Heart left ventricle (tissue), 16 donors: ENCODE measurements at places on chromosomes 7 and 10. TPM values are rescaled to one million over a fixed set of nuclear protein-coding genes. Genes with fewer than 3 reads are reported as not detected.

GBF1 gene
- polyA plus RNA-seq: 46.3 TPM

CNNM1 gene
- polyA plus RNA-seq: not detected

FZD8 gene
- 8.0 TPM for polyA plus RNA-seq

ETV1 gene
- 9.6 TPM for polyA plus RNA-seq

TMEM229A gene
- polyA plus RNA-seq: not detected

SGMS1 gene
- 29.1 TPM for polyA plus RNA-seq

TEX47 gene
- polyA plus RNA-seq: not detected

ZNF727 gene
- polyA plus RNA-seq: not detected

MAP3K8 gene
- polyA plus RNA-seq: 3.6 TPM

NXPH1 gene
- not detected for polyA plus RNA-seq

GRCh38 chr10:129689671-129690071, 222.6 kb downstream of the MGMT start:
- no peak for DNase-seq

GRCh38 chr10:14408139-14408538, 77.4 kb upstream of the FRMD4A start:
- no peak for DNase-seq

DNA sequence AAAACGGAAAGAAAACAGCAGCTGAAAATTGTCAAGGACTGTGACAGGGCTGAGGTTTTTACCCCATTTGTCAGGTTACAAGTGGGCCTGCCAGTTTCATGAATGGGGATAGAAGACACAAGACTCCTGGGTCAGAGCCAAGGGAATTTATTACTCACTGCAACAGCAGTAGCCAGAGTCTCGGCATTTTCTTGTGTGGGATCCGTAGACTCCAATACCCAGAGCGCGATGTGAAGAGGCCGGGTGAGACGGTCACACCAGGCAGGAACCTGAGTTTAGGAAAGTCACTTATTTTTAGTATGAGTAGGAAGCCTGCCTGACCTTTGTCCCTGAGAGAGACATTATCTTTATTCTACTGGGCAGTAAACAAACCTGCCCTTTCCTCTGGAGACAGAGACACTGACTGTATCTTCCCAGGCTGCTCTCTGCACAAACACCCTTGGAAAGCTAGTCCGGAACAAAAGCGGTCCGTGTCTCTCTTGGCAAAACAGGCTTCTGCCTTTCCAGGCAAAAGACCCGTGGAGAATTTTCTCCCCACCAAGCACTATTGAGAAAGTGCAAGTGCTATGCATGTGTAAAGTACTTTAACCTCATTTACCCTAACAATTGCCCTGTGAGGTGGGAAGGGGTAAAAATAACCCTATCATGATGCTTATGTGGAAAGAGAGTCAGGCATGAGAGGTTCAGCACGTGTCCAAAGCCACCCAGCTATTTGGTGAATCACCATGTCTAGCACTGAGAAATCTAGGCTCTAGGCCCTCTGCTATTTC, 58.4 kb downstream of the JCAD start:
- DNase-seq: no peak

DNA sequence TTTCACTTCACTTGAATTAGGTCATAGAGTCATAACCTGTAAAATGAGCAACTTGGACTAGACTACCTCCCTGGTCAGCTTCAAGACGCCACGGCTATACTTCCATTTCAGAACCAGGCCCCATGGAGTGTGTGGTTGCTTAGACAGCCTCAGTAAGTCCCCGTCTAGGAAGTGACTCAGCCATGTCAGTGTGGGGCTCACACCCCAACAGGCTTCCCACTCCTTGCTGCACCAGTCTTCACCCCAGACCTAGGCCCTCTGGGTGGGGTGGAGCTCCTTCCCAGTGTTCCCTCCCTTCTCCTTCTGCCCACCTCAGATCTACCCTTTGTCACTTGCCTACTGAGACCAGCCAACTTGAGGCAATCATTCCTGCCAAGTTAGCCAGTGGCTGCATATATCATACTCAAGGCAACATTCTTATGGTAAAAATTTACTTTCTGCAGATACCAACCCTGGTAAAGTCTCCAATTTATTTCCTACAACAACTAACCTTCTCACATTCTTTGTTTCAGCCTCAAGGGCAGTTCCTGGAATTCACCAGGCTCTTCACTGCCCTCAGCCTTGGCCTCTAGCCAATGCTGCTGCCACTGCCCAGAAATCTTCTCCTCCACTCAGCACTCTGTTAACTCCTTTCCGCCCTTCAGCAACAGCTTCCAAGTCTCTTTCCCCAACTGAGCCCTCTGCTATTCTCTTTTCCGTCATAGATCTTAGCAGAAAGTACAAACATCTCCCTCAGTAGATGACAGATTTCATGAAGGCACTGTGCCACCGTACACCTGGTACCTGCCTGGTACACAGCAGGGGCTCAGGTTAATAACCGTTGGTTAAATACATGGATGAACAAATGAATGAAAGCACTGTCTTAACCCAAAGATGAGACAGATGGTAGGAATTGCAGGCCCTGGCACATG, 31.3 kb upstream of the ZNRF2 start:
- peak; percentile 74 for DNase-seq

DNA sequence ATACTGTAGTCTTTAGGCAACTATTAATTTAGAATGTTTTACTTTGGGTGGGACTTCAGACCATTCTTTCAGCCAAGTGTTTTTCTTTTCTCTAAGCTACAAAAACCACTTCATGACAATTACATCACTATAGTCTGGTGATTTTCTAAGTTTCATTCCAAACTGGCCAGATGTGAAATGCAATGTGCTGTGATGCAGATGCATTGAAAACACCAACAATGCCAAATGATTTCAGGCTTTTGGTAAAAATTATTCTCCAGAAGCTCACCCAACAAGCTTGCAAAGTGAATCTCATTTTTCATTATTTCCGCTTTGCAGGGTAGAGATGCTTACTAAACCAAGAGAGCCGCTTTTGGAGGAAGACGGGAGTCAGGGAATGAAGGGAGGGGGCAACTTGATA, 118.4 kb upstream of the ANK3 start:
- no peak for DNase-seq

- no peak for DNase-seq
These were observed 62.2 kb upstream of the ECHDC3 start for GRCh38 chr10:11679946-11680345.

DNA sequence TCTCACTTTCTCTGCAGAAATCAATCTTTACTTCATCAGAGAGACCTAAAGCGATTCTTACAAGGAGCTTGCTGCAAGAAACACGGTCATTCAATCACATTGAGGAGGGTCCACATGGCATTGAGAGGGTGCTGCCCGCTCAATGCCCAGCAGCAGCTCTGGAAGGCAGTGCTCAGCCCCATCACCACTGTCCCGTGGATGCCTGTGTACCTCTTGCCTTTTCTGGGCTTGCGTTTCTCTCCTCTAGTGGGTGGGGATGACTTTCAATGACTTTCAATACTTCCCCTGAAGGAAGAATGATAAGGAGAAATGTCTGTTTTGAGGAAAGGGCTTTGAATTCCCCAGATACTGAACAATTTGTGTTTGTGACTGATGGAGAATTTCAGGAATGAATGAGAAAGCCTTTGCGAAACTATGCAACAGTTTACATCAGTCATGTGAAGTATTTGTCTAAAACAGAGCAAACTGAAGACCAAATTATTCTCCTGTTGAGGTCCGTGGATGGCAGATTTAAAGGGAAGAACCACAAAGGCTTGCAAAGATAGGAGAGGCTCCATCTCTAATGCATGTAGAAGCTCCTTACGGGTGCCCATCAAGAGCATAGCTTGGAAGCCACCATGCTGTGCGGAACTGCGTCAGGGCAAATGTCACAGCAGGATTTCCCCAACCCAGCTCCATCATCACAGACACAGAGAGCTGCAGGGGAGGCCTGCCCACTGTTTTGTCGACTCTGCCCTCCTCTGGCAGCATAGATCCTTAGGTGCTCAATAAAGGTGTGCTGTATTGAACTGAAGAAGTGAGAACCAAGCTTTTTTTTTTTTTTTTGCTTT, 6.6 kb upstream of the ZNF22 start:
- peak; percentile 22 for DNase-seq

DNA sequence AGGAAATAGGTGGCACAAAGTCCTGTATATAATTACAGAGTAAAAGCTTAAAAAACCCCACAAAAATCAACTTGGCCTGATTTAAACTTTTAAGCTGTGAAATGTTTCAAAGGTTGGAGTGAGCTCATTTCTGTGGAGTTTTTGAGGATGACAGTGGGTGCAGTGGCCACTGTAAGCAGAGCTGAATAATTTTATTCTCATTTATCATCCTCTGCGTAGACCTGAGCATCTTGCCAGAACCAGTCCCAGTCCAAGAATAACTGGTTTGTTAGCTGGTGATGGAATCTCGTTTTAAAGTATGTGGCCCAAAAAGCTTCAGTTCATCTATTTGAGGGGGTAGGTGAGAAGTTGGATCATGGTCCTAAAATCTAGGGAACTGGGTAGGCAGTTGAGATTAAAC, 4.4 kb downstream of the BMPER start:
- no peak for DNase-seq

DNA sequence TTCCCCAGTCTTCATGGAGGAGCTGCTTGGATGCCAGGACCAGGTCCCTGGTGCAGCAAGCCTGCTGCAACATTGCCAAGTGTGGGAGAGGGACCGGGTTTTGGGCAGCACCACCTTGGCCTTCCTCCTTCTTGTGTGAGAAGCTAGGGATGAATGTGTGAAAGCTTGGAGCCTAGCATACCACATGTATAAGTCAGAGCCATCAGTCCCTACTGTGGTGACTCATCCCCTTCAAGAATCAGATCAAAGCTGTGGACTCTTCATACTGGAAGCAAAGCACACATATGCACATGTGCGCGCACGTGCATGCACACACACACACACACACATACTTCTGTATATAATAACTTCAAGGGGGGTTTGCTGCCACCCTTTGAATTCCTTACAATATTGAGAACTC, 527.8 kb downstream of the LRMDA start:
- no peak for DNase-seq

DNA sequence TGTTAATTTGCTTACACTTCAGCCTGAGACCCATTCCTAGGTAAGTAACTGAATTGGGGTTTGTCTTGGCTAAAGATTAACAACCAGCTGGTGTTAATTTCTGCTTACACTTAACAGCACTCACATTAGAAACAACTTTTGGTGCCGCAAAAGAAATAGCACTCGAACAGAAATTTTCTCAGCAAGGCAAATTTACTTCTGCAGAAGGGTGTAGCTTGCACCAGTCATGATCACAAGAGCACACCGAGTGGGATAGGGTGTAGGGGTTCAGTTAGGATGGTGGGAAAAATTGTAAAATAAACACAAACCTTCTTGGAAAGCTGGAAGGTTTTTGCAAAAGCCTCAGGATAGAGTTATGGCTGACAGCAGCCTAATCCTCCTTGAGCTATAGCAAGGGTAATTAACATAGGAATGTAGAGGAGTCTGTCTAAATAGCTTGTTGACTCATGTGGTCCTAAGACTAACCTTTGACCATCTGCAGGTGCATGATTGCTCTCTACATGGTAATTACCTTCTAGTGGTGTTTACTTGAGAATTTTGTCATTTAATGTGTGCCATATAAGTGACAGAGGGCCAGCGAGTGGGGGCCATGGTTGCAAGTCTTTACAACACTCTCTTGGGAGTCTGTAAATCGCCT, 67.8 kb upstream of the CDK13 start:
- no peak for DNase-seq

DNA sequence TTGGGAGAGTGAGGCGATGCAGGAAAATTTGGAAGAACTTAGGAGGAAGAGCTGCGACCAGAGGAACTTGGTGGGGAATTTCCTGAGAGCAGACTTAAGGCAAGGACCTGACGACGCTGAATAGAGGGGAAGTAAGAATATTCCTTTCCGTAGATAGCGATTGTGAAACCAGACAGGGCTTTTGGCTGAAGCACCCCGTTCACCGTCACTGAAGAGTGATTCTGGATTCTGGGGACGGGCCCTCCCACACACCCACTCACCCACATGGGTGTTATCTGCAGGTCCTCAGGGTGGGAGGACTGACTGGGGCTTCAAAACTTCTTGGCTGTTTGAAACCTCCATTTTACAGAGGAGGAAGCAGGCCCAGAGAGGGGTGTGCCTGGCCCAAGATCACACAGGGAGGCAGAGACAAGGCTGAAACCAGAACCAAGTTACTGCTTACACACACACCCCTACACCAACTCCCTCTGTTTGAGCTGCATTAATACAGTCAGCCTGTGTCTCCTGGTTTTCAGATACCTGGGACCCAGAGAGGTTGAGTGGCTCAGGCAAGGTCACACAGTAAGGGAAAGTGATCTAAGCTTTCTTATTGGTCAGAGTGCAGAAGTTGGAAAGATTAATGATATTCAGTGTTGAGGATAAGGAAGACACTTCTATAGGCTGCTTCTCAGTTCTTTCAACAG, 37.2 kb upstream of the CDH23 start:
- DNase-seq: no peak

- no peak for DNase-seq
These were observed 21.6 kb downstream of the SCART1 start for GRCh38 chr10:133475425-133475734.

DNA sequence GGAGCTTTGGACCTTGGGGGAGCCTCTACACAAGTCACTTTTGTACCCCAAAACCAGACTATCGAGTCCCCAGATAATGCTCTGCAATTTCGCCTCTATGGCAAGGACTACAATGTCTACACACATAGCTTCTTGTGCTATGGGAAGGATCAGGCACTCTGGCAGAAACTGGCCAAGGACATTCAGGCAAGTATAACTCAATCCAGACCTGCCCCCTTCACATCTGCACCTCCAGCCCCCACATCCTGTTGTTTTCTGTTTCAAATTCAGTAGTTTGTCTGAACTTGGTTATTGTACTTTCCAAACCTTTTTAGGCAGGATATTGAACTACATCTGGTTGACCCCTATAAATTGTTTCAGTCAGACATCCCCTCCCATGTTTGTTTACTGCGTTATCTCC, 62.4 kb upstream of the CC2D2B start:
- DNase-seq: no peak

GRCh38 chr10:3898821-3899220, 113.8 kb upstream of the KLF6 start:
- no peak for DNase-seq

DNA sequence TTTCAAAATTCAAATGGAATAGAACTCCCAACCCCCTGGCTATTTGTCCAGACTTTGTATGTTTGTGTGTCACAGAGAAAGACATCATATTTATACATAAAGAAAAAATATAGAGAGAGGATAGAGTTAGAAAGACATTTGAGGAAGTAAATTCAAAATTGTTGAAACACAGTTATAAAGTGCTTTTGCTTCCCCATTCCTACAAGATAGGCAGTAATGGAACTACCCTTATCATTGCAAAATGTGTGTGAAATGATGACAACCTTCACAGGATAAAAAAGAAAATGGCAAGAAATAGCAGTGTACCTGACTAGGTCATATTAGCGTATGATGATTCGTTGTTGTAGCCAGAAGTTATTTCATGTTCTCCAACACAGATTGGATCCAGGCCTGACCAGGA, 63.1 kb downstream of the FZD1 start:
- DNase-seq: no peak

GRCh38 chr10:97466755-97467154, 20.8 kb downstream of the ZDHHC16 start:
- DNase-seq: no peak

DNA sequence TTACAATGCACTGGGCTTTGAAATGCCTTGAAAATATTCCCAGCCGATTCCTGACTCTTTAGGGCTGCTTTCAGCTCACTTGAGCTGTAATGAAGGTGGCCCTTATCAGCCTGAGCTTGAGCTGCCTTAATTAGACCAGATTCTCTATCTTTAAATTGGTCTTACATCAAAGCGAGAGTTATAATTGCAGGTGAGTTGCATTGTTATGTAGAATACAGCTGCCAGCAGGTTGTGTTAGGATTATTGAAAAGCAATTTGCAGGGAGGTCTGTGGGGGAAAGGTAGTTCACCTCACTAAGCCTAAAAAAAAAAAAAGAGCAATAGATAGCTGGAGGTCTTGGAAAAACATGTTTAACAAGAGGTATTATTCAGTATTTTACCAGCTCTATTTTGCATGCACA, 142.2 kb upstream of the HABP2 start:
- no peak for DNase-seq

GRCh38 chr10:22780474-22780885, 66.1 kb upstream of the PIP4K2A start:
- no peak for DNase-seq
